ENCODE measurements at places on chromosomes 4 and X.
A peak's percentile ranks its signal among the peaks of the same experiment; 100 is the strongest.

DNA sequence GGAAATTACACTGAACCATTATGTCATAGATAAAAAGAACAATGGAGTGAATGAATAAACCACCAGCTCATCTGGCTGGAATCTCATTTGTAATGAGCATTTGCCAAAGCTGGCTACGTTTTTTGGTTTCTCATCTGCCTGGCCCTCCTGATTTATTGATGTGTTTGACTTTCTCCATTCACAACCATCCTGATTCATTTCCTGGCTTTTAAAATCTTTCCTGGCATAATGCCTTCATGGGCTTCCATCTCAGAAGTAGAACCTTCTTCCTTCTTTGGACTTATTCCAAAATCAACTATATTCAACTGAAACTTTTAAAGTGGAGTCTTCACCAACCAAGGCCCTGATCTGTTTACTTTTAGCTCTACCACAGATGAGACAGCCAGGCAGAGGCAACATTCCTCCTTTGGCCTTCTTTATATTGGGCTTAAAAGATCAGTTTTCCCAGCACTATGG, 36.0 kb upstream of the ARSJ start:
- peak; percentile 98 for DNase-seq

GRCh38 chr4:91916219-91916618, 387.5 kb upstream of the GRID2 start:
- DNase-seq = no peak

DNA sequence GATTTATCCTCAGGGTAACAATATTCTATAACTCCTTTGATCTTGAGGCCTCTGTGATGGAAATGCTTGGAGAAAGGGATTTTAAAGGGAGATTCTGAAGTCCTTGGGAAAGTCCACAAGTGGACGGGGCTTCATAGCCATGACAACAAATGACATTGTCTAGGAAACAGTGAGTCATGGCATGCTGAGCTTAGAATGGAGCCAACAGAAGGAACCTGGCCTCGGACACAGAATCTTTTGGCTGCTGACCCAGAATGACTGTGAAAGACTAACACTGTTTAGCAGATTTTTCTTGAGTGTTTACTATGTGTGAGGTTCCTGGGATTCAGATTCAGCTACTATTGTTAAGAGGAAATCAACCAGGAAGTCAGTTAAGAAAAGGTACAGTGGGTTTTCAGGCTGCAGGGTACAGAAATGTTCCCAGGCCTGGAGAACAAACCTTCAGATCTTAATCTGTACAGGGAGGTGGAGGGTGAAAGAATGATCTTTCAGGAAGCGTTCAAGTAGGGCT, 18.1 kb upstream of the CXCL2 start:
- DNase-seq = peak; percentile 83

- no peak for DNase-seq
Observed at GRCh38 chr4:131566026-131566425, 1583.1 kb upstream of the PCDH10 start.

DNA sequence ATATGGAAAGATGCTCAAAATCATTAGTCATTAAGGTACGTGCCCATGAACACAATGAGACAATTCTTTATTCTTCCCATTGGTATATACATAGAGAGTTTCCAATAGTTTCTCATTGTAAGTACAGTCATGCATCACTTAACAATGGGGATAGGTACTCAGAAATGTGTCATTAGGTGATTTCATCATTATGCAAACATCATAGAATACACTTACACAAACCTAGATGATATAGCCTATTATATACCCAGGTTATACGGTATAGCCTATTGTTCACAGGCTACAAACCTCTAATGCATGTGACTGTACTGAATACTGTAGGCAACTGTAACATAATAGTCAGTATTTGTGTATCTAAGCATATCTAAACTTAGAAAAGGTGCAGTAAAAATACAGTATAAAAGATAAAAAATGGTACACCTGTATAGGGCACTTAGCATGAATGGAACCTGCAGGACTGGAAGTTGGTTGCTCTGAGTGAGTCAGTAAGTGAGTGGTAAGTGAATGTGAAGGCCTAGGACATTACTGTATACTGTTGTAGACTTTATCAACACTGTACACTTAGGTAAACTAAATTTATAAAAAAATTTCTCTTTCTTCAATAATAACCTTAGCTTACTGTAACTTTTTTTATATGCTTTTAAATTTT, 49.6 kb downstream of the KLHL13 start:
- no peak for DNase-seq

DNA sequence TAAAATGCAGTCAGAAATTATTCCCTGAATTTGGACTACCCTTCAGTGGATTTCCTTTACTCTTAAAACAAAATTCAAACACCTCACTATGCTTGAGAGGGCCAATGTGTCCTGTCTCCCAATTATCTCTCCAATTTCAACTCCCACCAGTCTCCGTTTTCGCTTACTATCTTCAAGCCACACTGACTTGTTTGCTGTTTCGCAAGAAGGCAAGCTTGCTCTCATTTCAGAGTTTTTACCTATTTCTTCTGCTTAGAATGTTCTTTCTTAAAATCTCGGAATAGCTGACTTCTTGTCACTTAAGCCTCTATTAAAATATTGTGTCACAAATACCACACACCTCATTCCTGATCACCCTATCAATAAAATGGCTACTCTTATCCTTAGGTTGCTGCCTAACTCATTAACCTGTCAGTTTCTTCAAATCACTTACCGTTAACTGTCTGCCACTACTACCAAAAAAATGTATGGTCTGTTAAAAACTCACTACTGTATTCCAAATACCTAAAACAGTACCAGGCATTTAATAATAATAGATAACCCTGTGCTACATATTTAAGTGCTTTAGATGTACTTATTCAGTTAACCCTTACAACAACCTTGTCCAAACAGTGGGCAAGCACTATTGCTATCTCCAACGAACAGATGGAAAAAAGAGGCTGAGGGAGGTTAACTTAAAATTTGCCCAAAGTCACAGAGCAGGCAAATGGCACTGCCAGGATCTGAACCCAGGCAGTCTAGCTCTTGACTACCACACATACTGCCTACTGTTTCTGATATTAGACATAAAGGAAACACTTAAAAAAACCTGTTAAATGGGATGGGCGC, 2.9 kb downstream of the UBA6 start:
- no peak for DNase-seq

- no peak for DNase-seq
Observed at GRCh38 chr4:24601121-24601520, 16.8 kb upstream of the DHX15 start.

DNA sequence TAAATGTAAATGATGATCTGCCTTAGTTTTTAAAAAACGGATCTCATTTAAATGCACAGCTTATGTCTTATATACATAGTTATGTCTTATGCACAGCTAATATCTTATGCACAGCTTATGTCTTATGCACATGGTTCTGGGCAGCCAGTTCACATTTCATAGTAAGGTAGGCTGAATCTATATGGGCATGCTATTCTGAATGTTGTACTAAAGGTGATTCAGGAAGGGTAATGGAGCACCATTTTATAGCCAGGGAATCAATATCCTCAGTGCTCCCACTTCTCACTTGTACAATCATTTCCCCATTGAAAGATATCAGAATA, 77.9 kb upstream of the MID1 start:
- DNase-seq = no peak

DNA sequence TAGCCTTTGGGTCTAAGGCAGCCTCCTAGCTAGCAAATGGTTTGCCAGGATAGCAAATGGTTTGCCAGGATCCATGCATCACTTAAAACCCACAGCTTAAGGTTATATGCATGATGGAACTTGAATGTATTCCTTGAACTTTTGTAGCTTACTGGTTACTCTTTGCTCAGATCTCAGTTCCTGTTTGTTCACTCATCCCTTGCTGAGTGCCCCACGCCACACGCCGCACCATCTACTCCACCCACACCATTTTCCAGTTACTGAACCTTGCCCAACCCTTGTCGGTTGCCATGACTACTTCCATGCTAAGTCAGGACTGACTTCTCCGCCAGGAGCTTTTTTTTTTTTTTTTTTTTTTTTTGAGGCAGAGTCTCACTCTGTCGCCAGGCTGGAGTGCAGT, 29.5 kb upstream of the XIAP start:
- peak; percentile 95 for DNase-seq

GRCh38 chrX:50799531-50799961, 14.4 kb downstream of the SHROOM4 start:
- peak; percentile 52 for DNase-seq

GRCh38 chr4:113534711-113535110, 226.8 kb downstream of the CAMK2D start:
- no peak for DNase-seq

DNA sequence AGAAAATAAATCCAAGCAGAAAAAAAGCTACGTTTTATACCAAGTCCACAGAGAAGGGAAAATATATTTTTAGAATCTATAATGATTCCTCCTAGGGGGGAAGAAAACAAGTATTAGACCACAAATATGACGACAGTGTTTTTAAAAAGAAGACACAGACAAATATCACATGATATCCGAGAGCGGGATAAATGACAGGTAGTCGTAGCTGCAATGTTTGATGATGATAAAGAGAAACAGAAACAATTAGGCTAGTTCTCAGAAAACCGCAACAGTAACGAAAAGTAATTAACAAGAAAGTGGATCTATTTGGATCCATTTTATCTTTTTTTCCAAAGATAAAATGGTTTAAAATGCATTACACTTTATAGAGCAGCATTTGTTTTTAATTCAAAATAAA, 918 bp downstream of the HAUS3 start:
- no peak for DNase-seq

DNA sequence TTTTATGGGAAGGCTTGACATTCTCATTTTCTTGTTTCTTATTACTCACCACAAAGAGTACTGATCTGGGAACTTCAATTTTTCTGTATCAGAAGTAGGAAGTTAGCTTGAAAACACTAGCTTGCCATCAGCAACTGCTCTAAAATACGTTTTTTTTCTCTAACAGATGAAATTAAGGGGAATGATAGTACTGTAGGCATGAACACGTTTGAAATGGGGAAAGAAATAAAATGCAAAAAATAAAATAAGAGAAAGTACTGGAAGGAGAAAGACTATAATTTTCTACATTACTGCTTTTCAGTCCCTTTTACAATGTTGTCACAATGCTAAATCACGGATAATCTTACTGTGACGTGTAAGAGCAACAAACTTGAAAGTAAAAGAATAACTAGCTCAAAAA, 1.5 kb downstream of the RADX start:
- peak; percentile 45 for DNase-seq

- peak; percentile 57 for DNase-seq
Observed at GRCh38 chrX:51395810-51396728, 63.4 kb downstream of the NUDT10 start.

GRCh38 chr4:121594796-121595526, 101.8 kb downstream of the ANXA5 start:
- DNase-seq = peak; percentile 31

DNA sequence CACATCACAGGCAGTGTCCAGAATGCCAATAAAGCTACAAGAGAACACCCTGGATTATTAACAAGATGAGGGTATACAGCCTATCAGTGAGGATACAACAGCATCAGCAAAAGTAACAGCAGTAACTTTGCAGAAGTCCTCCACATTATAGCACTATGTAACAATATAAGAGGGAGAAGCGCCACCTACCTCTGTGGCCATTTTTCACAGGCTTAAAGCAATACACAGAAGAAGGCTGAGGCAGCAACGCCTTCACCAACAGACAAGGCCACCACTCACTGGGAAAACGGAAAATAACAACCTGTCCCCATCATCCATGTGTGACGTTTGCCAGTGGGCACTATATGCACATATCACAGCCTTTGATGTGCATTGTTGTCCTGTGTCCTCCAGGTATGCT, 12.5 kb downstream of the RTL8B start:
- DNase-seq = no peak

- DNase-seq = no peak
Observed at GRCh38 chrX:102085706-102086105, 39.8 kb upstream of the TCEAL2 start.

GRCh38 chr4:98794565-98795205, 134.2 kb downstream of the EIF4E start:
- DNase-seq = no peak

GRCh38 chrX:112058766-112059165, 23.8 kb downstream of the TRPC5 start:
- no peak for DNase-seq

DNA sequence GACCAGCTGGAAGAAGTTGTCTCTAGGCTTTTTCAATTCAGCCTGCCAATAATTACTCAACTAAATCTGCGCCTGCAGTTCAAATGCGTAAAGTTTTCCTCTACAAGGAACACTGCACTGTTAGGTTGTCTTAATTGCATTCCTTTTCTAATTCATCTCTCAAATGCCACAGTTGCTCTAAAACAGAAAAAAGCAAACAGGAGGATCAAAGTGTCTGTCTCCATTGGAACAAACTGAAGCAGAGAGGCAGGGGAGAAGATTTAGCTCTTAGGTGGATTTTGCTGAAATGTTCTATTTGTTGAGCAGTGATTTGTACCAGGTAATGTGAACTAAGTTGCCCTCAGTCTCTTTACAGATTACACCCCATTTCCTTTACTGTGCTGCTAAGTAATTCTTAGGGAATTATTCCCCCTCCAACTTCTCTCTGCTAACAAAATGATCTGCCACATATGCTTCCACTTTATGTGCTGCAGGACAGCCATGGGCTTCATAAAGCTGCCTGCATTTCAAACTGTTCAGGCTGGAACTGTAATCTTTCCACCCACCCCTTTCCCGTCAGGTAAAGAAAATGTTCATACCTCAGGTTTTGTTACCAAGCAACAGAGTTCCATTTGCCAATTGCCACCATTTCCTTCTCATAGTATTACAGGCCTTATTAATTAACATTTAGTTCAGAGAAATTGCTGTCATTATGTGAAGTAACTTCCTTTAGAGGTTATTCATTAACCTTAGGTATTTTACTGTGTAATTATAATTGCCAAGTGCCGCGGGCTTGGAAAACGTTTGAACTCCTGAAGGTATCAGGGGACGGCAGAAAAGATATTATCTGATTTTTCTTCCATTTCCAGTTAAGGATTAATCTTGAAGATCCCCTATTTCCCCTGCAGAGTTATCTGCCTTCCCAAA, 149.3 kb downstream of the SPRY1 start:
- DNase-seq = peak; percentile 37

- DNase-seq = no peak
Observed at GRCh38 chrX:130669233-130669632, 233.8 kb downstream of the ENOX2 start.

- DNase-seq = peak; percentile 66
Observed at GRCh38 chr4:24781999-24782745, 13.2 kb upstream of the SOD3 start.

- peak; percentile 43 for DNase-seq
Observed at GRCh38 chr4:80610845-80611677, 275.5 kb downstream of the CFAP299 start.

DNA sequence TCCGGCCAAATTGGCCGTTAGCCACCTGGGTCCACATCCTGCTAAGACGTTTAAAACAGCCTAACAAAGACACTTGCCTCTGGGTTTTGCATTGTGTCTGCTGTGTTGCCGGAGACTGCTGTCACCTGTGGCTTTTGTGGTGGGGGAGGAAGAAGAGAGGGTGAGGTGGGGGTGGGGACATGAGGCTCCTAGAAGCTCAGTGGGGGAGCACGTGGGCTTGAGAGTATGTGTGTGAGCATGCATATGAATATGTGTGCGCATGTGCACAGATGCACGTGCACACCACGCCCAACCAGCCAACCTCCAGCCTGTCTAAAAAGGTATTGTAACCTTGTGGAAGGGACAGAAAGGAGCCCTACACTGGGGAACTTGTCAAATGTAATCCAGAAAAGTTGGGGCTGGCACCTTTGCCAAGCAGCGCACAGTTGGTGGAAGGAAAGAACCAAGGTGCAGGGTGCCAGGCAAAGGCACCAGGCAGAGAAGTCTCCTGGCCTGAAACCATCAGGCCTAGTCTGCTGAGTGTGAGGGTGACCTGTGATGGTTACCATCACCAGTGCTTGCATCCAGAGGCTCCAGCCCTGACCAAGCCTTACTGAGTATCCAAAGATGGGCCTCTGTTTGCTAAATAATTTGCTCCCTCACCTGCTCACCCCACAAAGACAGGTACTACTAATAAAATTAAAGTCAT, 10.1 kb upstream of the SASH3 start:
- no peak for DNase-seq

All from Caki2 (cell line).